ENCODE measurements at places on chromosomes 1 and 21. TPM values are rescaled to one million over a fixed set of nuclear protein-coding genes. Genes with fewer than 3 reads are reported as not detected.

Gene GPR161
- 12.5 TPM for polyA plus RNA-seq

Gene HEATR1
- polyA plus RNA-seq: 6.3 TPM

Gene DESI2
- 19.0 TPM for polyA plus RNA-seq

Gene FAM163A
- not detected for polyA plus RNA-seq

Gene JUN
- 89.1 TPM for polyA plus RNA-seq

Gene LCE1E
- not detected for polyA plus RNA-seq

Gene ATP1A4
- not detected for polyA plus RNA-seq

Gene HIVEP3
- 4.0 TPM for polyA plus RNA-seq

Gene JAM2
- polyA plus RNA-seq: 2.1 TPM

Gene SPAG17
- polyA plus RNA-seq: 0.10 TPM

Gene KIAA0040
- 0.05 TPM for polyA plus RNA-seq

Gene DPYD
- 9.3 TPM for polyA plus RNA-seq

Gene APOBEC4
- polyA plus RNA-seq: not detected

Gene OR2AK2
- polyA plus RNA-seq: not detected

Gene ALPL
- 2.4 TPM for polyA plus RNA-seq

Gene HCN3
- 2.9 TPM for polyA plus RNA-seq

Gene CAPN8
- polyA plus RNA-seq: not detected

Gene MYOM3
- not detected for polyA plus RNA-seq

Gene NEK2
- 9.9 TPM for polyA plus RNA-seq

Gene ANGPTL3
- not detected for polyA plus RNA-seq

Gene MAGI3
- polyA plus RNA-seq: 2.4 TPM

Gene HSPB7
- polyA plus RNA-seq: 4.3 TPM

Gene SPATA45
- polyA plus RNA-seq: not detected

Gene UBL4B
- not detected for polyA plus RNA-seq

Gene ZNF695
- 0.46 TPM for polyA plus RNA-seq

Gene PIK3C2B
- polyA plus RNA-seq: 4.3 TPM

All from IMR-90 (cell line).